ENCODE measurements at places on chromosomes 3 and 15.

- no peak for DNase-seq
Observed at GRCh38 chr3:128483657-128484403, 9.2 kb downstream of the GATA2 start.

DNA sequence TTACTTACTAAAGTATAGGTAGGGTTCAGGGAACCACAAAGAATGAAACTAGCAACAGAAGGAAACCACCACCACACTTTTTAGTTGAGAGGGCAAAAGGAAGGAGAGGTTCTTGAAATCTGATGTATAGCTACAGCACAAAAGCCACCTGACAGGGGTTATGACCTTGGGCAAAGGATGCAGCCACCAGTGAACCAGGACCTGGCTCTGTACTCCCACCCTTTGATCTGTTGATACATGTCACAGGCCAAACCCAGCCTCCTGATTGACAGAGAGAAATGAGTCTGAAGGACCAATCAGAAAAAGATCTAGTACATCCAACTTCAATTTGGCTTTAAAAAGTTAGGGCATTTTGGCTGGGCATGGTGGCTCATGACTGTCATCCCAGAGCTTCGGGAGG lies 20.0 kb upstream of the BLM start:
- DNase-seq: no peak

- DNase-seq: no peak
Observed at GRCh38 chr15:52503788-52504496, 24.7 kb downstream of the MYO5A start.

GRCh38 chr15:29920515-29920914 lies 98.2 kb upstream of the TJP1 start:
- DNase-seq: no peak

DNA sequence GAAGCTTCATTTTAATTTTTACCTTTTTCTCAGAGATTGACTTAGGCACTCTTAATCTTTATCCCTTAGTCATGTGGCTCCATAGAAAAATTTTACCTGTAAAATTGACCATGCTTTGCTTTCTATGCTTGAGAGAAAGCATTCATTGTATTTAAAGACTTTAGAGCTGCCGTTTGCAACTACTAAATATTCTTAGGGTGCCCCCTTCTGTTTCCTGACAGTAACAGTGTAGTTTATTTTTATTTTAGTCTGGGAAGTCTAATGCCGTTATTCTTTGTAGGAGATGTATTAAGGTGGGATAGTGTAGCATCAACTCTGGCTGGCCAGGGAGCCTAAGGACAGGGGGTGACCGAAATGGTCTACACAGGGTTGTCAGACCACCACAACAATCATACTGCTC lies 84.5 kb upstream of the SYNPR start:
- DNase-seq: no peak

DNA sequence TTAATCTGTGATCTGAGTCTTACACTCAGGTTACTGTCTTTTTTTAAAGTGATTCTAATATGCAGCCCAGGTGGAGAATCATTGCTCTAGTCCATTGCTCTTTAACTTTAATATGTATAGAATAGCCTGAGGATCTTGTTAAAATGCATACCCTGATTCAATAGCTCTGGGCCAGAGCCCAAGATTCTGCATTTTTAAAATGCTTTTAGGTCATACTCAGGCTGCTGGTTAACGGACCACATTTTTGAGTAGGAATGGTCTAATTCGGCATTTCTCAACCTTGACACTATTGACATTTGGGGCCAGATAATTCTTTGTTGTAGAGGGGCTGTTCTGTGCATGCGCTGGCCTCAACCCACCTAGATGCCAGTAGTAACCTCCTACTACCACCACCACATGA lies 20.9 kb upstream of the FSTL1 start:
- DNase-seq: no peak

DNA sequence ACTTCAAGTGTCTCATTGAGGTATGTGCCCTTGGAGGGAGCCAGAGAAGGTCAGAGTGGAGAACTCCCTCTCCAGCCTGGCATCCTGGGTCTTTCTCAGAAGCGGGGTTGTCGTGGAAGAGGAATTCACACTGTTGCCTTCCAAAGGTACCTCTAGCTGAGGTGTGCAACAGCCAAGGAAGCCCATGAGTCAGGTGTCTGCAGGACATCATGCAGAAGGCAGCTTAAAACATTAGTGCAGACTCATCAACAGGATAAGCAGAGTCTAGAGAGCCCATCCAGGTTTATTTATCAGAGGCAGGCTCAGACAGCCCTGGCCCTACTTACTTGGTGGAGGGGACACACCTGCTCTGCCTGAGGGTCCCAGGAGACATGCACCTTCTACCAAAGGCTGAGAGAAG lies 95.6 kb upstream of the TPM1 start:
- no peak for DNase-seq

- no peak for DNase-seq
Observed at GRCh38 chr3:20230954-20231353, 44.9 kb upstream of the SGO1 start.

DNA sequence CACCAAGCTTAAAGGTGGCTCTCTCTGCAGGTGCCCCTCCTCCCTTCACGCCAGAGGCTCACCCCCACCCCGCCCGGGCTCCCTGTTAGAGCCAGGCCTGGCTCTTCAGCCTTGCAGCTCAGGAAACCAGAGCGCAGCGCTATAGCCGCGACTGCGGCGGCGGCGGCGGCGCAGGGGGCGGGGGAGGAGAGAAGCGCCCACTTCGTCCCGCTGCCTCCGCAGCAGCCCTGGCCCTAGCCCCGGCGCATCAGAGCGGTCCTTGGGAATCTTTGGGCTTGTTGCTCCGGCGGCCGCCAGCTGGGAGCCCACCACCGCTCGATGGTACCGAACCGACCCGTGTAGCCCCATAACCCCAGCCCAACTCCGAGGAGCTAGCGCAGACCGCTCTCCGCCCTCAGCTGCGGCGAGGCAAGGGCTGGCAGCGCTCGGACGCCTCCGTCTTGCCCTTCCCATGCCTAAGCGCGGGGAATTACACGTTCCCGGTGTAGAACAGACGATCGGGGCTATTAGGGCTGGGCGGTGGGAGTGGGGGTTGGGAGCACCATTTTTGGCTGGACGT lies 1.2 kb downstream of the RASGRF1 start:
- no peak for DNase-seq

DNA sequence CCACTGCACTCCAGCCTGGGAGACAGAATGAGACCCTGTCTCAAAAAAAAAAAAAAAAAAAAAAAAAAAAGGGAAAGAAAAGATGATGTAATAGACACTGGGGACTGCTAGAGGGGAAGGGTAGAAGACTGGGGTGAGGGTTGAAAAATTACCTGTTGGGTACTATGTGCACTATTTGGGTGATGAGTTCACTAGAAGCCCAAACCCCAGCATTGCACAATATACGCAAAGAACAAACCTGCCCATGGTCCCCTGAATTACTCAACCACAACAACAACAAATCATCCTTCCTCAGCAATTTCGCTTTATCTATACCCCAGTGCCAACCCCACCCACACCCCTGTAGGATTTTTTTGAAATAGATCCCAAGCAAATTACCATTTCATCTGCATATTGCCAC lies 13.5 kb downstream of the NIPA1 start:
- no peak for DNase-seq

- no peak for DNase-seq
Observed at GRCh38 chr3:195805181-195805580, 6.5 kb downstream of the MUC4 start.

DNA sequence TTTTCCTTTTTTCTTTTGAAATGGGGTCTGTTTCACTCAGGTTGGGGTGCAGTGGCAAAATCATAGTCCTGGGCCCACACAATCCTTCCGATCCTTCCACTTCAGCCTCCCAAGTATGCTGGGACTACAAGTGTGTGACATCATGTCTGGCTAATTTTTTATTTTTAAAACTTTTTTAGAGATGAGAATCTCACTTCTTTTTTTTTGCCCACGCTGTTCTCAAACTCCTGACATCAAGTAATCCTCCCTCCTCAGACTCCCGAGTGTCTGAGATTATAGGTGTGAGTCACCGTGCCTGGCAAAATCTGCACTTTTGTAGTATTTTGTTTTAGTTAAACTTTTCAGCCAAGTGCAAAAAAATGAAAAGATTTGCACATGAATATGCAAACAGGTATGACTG lies 171.0 kb downstream of the FNDC3B start:
- DNase-seq: no peak

DNA sequence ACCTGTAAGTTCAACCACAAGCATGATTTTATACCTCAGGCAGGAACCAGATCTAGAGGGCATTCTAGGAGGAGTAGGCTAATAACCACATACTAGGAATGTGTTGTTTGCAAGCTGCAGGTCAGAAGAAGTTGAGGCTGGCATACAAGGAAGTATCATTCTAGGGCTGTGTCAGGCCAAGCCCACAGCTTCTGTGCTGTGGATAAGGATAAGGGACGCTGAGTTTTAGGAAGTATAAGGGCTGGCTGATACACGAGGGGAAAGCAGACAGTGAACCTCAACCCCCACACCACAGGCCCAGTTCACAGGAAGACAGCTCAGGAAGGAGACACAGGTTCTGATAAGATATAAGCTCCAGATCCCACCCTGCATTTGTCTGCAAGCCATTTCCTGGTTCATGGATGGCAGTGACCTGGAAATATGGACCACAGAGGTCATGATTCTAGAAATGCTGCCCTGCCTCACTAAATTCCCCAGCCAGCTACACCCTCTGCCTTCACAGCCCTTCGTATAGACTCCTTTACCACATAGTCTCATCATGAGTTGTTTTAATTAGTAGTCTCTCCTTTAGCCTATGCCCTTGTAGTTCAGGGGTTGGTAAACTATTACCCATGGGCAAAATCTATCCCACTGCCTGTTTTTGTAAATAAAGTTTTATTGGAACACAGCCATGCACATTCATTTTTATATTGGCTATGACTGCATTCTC lies 260.7 kb downstream of the OPA1 start:
- no peak for DNase-seq

GRCh38 chr3:126264381-126264780 lies 84.0 kb upstream of the ALDH1L1 start:
- DNase-seq: no peak

- no peak for DNase-seq
Observed at GRCh38 chr3:57446318-57446841, 97.8 kb downstream of the DNAH12 start.

DNA sequence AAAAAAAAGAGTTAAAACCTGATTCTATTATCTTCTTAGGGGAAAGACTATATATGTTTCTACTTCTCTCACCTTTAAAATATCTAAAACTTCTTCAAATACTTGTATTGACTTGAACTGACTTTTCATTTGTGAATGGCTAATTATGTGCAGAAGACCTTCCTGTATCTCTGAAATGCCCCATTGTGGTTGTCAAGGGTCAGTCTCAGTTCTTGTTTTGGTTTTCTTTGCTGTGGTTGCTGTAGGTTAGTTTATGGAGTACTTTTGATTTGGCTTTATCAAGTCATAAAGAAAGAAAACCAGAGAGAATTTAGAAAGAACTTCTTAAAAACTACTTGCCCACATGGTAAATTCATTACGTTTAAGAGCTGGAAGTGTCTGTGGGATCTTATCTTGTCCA lies 345.3 kb upstream of the POU1F1 start:
- DNase-seq: no peak

DNA sequence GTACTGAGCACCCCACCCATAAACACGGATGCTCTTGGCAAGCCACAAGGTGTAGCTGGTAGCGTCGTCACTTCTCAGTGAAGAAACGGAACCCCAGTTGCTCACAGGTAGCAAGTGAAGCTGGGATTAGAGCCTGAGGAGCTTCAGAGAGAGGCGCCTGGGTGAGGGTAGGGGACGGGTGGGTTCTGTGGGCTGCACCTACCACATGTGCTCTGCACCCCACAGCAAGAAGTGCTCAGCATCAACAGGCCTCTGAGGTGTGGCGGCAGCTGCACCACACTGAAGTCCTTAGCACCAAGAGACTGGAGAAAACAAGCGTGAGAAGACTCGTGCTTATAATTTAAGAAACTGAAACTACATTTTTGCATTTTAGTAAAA lies 9.8 kb downstream of the MAP6D1 start:
- no peak for DNase-seq

DNA sequence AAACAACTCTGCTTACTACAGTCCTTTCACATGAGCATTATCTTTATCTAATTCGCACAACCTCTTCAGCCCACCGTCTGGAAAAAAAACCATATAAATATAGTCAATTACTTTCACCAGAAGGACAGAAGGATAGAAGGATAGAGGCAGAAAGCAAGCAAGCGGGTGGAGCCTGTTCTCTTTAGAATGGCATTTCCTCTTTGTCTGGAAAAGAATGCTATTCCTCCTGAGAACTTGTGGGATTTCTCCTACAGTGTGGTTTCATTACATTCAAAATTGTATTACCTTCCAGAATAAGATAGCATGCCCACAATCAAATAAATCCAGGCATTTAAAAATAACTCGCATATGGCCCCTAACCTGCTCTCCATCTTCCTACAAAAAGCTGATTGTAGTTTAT lies 23.1 kb downstream of the SLC30A4 start:
- no peak for DNase-seq

DNA sequence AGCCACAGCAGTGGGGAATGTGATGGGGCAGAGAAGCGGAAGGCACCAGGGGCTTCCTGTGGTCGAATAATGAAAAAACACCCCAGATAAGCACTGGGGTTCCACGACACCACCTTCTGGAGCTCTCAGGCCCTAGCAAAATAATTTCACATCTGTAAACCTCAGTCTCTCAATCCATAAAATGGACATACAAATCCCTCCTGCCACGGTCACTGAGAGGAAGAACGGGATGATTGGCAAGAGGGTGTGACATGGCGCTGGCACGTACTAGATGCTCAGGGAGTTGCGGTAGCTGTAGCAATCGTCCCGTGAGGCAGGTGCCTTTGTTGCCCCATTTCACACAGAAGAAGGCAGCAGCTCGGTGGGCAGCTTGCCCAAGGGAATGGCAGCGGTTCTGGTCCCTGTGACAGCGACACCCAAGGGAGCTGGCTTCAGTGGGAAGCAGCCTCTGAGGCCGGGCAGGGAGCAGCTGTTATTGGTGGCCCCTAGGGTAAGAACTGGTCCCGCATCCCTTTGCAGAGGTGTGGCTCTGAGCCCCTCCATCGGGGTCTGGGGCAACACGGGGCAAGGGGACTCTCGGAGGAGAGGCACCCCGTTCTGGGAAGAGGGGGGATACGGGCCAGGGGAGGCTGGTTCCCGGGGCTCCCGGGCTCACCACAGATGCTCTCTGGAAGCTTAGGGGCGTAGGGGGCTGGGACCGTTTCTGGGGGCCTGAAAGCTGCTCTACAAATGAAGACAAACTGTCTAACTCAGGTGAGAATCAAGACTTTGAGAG lies 114.0 kb upstream of the ALDH1A3 start:
- no peak for DNase-seq

GRCh38 chr15:93126599-93126998 lies 37.6 kb upstream of the RGMA start:
- no peak for DNase-seq
